Central memory CD4-positive, alpha-beta T cell (primary cell): ENCODE measurements at places on chromosomes 6 and 20.

DNA sequence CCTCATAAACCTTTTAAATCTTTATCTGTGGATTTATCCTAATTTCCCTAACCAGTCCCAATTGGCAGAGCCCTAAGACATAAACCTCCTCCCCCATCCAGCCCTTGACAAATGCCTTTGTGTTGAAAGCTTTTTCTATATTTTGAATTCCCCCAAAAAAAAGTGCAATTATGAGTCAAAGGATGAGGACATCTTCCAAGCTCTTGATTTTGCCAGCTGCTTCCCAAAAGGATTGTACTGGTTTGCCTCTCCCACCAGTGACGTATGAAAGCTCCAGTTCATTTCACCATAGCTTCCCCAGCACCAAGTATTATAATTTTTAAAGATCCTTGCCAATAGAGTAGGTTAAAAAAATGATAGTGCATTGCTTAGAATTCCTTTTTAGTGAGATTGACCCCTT lies 38.9 kb downstream of the SIRPA start:
- no peak for DNase-seq

DNA sequence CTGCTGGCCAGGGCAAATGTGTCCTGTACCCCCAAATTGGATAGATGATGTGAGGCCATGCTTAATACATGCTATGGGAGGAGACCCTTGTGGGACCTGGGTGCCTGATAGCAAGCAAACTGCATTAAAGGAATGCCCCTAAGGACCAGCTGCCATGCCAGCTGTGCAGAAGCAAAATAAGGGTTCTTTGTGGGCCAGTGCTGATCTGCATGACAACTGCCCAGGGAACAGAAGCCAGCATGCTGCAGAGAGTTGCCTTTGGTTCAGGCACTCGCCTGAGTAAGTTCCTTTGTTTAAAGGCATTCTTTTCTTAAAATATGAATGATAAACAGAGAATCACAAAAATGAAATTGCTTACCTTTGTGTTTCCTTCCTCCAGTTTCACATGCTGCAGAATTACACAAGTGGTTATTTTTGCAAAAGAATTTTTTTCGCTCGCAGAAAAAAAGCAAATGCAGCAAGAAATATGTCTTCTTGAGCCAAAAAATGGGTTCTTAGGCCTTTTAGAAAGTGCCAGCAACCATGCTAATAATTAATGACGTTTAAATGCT lies 6.9 kb upstream of the SYNDIG1 start:
- no peak for DNase-seq

- no peak for DNase-seq
Measured at GRCh38 chr20:64211874-64212658, 43.5 kb upstream of the PCMTD2 start.

DNA sequence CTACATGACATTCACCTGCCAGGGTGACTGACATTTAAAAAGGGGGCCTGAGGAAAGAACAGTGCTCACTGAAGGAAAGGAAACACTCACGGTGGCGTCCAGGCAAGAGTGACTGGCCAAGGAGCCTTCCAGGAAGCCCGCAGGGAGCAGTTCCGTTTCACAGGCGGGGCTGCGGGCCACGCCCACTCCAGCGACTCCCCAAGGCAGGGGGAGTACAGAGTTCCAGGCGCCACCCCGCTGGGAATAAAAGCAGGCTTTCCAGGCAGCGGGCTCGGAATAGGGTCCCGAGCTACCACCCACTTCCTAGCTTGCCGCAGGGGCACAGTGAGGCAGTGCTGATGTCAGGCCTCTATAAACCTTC lies 34.2 kb downstream of the PKIG start:
- DNase-seq: no peak

DNA sequence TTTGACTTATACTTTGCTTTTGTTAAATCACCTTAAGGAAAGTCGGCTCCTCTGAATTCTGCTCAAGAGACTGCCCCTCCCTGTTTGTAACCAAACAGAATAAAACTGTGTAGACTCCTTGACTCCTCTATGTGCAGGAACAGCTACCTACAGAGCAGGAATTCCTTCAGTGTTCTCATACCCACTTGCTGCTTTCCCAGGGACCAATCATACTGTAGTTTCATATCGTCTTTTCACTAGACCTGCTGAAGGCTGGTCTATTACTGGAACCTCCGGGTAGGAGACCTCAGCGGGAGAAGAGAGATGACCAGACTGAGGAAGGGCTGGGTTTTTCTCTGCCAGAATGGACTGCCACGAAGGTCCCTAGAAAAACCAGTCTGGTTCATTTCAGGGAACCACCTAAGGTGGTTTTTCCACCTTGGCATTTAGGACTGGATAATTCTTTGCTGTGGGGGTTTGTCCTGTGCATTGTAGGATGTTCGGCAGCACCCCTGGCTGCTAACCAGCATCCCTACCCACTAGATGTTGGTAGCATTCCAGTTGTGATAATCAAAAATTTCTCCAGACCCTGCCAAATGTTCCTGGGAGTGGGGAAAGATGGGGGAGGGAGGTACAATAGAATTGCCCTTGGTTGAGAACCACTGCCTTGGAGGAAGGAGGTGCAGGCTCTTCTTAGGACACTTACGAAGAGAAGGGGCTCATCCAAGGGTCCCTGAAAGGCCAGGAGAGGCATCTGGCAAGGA lies 80.5 kb downstream of the DNAAF9 start:
- no peak for DNase-seq

GRCh38 chr6:1577896-1578745 lies 31.6 kb upstream of the FOXC1 start:
- DNase-seq: no peak

DNA sequence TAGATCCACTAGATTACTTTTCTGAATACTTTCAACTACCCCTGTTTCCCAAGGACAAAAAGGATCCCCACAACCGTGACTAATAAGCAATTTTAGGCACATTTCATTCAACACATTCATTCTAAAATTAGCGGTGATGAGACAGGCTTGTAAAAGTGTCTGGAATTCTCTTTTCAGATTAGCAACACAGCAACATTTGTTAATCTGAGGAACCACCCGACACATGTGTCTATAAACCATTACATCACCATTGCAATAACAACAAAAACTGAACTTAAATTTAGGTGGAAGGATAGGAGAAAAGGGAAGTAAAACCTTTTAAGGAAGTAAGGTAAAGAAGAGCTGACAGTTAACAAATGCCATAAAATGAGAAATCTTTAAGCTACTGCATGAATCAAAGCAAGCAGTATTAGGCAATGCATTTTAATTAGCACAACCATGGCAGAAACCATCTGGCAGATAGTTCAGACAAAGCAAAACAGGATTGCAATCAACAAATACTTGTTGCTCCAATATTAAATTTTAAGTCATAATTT lies 49.1 kb downstream of the MAP3K7 start:
- no peak for DNase-seq

- DNase-seq: no peak
Measured at GRCh38 chr6:111912904-111913303, 39.7 kb upstream of the FYN start.

- DNase-seq: no peak
Measured at GRCh38 chr6:46983007-46983411, 59.1 kb downstream of the ADGRF1 start.

DNA sequence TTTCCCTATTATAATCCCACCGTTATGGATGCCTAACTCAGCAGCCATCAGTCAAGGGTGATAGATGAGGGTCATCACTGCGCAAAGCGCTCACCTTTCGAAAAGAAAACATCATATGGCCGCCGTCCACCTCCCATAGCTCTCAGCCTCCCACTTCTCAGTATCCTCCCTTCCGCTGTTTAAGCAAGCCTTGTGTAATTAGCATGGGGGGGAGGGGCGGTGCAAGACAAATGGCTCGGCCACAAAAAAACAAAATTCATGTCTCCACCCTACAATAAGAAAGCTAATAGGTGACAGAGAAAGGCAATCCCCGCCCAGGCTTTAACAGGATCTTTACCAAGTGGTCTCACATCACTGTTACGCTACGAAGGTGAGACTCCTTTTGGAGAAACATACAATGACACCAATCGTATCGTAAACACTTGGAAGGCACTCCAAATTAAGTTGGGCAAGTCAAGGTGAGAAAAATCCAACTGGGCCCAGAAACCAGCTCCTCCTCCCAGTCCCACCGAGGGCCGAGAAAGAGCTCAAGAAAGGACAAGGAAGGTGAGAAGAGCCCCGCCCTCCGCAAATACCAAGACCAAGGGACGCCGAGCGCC lies 645 bp downstream of the DDX39B start:
- peak; percentile 81 for DNase-seq

- peak; percentile 49 for DNase-seq
Measured at GRCh38 chr6:41707565-41708200, 27.7 kb downstream of the TFEB start.

DNA sequence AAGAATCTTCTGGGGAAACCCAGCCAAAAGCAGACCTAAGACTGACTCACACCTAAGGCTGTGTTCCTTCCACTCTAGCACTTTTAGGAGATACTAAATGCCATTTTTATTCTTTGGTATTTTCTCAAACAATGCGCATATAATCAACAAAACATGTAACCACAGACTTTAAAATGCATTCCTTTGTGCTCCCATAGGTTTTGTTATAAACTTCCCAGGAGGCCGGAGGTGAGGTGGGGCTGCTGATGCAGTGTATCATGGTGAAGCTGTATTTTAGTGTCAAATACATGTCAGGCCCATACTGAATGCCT lies 155.2 kb downstream of the BTBD3 start:
- DNase-seq: no peak

DNA sequence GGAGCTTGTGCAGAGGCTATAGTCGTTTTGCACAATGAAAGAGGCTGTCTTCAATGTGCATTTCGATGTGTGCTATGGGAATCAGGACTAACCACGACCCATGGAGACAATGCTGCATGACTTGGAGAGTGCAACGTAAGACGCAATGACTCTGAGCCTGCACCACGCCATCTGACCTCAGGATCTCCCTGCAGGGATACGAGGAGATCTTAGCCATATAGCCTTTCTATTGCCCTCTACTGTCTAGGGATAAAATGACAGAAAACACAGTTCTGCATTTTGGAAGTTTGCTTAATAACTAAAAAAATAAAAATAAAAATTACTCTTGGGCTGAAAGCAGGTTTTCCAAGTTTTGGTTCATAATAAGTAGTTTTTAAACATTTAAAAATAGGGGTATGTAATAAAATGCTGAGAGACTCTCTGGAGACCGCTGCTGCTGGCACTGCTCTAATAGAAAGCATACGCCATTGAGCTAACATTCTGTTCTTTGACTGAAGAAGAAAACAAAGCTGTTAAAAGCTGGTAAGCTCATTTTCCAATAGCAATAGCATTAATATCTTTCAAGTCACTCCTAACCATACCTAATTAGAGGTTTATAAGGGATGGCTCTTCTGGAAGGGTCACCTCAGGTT lies 87.2 kb downstream of the PDE7B start:
- no peak for DNase-seq

DNA sequence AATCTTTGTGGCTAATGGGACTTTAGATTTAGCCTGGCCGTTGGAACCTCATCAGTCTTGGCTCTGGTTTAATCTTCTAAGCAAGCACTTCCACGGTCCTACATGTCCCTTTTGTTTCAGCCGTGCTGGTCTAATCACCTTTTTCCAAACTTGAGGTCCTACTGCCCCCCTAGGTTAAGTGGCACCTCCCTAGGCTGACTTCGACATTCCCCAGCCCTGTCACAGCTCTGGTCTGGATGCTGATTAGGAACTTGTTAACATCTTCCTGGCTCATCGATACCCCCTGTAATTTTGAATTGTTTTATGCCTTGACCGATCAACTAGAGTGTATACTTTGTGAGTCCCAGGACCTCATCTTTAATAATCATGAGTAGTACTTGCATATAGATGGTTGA lies 56.6 kb downstream of the OTOR start:
- DNase-seq: no peak

- DNase-seq: no peak
Measured at GRCh38 chr20:52200870-52201269, 9.3 kb upstream of the ZFP64 start.

DNA sequence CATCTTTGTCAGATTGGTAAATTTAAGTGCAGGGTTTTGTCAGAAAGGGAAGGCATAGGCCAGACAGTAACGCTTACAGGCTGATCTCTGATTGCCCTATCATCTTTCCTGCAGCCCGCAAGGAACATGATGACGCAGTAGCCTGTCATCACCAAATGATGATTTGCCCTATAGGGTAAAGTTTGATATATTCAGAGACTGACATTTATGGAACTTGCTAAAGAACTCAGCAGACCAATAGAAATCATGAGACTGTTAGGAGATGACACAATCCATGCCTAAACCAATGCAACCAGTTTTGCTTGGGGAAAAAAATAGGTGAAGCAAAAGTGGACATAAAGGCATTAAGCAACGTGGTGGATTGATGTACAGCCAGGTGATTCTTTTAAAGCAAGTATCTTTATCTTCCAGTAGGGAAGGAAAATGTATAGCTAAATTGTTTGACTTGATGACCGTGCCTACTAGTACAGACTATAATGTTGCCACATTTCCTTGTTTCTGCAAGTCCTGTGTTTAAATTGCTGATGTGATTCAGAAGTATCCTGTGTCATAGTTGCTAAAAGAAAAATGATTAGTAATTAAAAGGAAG lies 2.4 kb downstream of the NUS1 start:
- DNase-seq: no peak

DNA sequence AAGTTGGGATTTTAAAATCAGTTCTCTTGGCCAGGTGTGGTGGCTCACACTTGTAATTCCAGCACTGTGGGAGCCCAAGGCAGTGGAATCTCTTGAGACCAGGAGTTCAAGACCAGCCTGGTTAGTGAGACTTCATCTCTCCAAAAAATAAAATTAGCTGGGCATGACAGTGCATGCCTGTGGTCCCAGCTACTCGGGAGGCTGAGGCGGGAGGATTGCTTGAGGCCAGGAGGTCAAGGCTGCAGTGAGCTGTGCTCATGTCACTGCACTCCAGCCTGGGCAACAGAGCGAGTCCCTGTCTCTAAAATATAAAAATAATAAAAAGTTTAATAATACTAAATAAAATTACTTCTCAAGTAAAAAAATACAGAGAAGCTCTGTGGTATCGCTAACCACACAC lies 77.5 kb downstream of the FOXA2 start:
- DNase-seq: no peak

- no peak for DNase-seq
Measured at GRCh38 chr20:47305667-47306066, 50.8 kb downstream of the ZMYND8 start.

DNA sequence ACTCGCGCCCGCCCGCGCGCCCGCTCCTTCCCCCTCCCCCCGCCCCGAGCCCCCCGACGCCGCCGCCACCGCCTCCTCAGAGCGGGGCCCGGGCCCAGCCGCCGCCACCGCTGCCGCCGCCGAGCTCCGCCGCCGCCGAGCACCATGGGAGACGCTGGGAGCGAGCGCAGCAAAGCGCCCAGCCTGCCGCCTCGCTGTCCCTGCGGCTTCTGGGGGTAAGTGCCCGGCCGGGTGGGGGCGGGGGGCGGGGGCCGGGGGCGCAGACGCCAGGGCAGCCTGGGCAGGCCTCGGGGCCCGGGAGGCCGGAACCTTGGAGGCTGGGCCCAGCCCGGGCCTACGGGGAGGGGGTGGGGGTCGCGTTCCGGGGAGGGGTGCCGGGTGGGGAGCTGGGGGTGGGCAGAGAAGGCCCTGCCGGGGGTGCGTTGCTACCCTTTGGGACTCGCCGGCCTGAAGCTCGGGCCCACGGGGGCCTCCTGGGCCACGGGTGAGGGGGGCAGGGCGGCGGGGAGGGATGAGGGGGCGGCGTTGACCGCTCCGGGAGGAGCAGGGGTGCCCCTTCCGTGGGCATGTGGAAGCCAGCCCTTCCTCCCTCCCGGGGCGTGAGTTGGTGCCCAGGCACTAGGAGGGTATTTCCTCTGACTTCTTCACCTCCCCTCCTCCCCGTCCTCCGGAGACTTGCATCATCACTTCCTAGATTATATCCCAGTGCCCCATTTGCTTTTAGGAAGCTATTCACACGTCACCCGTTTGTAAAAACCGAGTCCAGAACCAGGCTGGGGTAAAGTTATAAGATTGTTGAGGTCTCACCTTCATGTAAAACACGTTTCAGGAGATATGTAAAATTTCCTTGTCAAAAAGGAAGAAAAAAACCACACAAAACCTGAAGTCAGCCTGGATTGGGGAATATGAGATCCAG lies 533 bp downstream of the ZFAND3 start:
- peak; percentile 32 for DNase-seq
